ENCODE measurements at places on chromosomes 13 and 19.

GRCh38 chr19:48975947-48976847 lies 11.1 kb downstream of the FTL start:
- DNase-seq: no peak

- no peak for DNase-seq
These were observed 257.2 kb downstream of the DIAPH3 start for GRCh38 chr13:59906413-59907049.

GRCh38 chr13:33472446-33472845 lies 186.9 kb upstream of the STARD13 start:
- DNase-seq: no peak

DNA sequence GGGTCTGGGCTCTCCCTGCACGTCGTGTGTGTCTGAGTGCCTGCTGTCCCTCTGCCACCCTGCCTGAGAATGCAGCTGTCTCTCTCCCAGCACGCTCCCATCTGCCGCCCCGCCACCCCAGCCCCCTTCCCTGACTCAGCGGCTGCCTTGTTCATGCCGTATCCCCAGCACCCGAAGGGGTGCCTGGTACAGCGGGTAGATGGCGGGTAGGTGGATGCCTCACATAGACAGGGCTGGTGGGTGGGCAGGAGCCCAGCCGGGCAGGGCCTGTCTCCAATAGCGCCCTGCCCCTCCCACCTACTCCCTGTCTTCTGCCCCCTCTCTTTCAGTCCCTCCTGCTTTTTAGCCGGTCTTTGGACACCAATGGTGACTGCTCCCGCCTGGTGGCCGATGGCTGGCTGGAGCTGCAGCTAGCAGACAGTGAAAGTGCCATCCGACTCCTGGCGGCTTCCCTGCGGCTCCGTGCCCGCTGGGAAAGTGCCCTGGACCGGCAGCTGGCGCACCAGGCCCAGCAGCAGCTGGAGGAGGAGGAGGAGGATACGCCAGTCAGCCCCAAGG lies 30.3 kb downstream of the DHX34 start:
- DNase-seq: peak; percentile 75

GRCh38 chr13:24834902-24835510 lies 71.0 kb downstream of the RNF17 start:
- no peak for DNase-seq

- no peak for DNase-seq
These were observed 5.8 kb upstream of the TPM4 start for GRCh38 chr19:16070366-16070990.

DNA sequence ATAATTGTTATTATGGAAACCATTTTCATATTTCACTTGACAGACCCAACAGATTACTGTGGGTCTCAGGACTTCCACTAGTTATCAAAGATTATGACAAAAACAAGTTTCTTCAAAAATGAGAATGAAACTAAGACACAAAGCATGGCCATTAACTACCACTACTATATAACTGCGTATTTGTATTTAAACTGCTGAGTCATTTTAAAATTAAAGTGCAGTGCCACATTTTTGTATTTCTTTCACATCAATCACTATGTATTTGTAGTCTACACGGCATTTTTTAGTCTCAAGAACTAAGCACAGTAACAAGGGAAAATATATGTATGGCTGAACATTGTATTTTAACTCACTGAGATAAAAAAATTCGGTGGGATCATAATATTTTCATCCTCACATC lies 10.1 kb upstream of the KLF12 start:
- DNase-seq: no peak

DNA sequence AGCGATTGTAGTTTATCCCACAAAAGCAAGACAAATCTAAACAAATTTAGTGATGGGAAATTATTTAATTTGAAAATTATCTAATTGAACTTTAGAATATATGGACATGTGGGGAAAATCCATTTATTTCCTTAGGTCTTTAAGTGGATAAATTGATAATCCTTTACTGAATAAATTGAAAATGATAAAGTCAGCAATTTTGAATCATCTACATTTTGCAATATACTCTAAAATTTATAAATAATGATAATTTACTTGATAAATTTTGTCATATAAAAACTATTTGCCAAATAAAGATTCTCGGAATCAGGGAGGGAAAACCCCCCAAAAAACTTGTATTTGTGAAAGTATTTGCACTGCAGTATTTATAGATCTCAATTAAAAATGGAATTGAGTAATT lies 875.3 kb upstream of the SLITRK5 start:
- no peak for DNase-seq

GRCh38 chr13:97695684-97696083 lies 257.8 kb upstream of the IPO5 start:
- no peak for DNase-seq

DNA sequence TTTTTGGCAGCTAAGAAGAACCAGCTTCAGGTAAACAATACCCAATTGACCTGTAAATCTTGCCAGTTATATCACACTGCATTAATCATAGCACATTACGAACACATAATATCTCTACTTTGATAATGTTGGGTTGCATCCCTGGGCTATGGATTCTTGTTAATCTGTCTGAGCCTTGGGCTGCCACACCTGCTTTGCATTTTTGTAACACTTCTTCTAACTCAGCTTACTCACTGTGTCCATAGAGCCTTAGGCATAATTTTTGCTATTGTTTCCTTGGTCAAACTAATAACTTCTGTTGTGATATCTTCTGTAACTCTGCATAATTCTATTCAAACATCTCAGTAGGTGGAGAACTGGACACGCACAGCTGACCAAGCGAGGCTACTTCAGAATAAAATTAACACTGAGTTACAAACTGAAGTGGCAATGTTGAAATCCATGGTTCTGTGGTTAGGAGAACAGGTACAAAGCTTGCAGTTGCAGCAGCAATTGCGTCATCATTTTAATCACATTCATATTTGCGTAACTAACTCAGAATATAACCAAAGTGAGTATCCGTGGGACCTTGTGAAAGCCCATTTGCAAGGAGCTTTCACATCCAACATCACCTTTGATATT lies 6.4 kb downstream of the ZNF350 start:
- DNase-seq: no peak

DNA sequence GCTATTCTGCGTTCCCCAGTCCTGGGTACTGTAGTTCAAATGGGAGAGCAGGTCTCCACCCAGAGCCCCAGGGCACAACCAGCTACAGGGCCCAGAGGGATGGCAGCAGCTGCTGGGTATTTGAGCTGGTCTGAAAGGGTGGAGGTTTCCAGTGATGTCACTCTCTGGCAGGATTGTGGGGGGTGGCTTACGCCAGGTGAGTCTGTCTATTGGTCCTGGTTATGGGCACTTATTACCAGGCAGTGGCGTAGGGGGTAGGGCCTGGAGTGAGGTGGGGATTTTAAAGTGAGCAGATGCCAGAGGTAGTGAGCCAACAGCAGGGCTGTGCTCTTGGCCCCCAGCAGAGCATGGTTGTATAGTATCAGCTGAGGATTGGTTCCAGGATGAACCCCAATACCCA lies 6.2 kb downstream of the RPS19 start:
- DNase-seq: no peak

DNA sequence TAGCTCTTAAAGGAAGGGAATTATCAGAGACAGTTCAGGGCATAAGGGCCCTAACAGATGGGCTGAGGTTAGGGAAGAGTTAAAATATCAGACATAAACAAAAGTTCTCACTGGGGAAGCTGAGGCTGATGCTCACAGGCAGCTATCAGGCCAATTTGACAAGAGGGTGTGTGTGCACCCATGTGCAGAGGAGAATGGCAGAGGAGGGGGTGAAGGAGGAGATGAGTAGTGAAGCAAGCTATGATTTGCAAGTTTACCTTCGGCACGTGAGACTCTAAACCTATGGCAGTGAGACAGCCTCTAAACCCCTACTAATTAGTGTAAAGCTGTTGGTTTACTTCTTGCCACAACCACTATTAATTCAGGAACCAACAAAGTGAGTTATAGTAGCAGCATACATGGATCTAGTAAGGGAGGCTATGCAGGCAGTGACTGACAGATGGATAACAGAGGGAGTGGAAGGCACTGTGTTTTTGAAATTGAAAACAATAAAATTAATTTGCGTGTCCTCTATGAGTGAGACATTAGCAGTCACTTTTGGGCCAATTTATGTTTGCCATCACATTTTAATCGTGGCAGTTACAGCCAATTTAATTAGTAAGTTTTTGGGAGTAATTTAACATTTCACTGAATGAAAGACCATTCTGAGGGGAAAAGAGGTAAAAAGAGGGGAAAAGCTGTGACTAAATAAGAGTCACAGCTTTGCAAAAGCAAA lies 99.6 kb upstream of the HTR2A start:
- no peak for DNase-seq

GRCh38 chr19:6564393-6564792 lies 26.6 kb downstream of the CD70 start:
- no peak for DNase-seq

DNA sequence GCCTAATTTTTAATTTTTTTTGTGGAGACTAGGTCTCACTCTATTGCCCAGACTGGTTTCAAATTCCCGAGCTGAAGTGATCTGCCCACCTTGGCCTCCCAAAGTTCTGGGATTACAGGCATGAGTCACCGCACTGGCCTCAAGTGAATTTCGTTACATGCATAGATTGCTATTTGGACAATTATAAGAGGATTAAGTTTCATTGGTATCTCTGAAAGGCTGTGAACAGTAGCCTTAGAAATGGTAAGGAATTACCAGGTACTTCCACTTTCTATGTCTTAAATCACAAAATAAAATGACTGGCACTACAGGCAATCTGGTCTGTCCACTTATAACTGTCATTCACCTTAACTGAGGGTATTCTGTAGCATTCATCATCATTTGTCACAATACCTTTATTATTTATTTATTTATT lies 2.9 kb upstream of the CCDC9 start:
- no peak for DNase-seq

GRCh38 chr13:67421475-67421874 lies 191.3 kb upstream of the PCDH9 start:
- no peak for DNase-seq

- no peak for DNase-seq
These were observed 271.9 kb upstream of the GPC6 start for GRCh38 chr13:92954746-92955145.

GRCh38 chr13:114173745-114174144 lies 5.3 kb upstream of the CFAP97D2 start:
- DNase-seq: no peak

DNA sequence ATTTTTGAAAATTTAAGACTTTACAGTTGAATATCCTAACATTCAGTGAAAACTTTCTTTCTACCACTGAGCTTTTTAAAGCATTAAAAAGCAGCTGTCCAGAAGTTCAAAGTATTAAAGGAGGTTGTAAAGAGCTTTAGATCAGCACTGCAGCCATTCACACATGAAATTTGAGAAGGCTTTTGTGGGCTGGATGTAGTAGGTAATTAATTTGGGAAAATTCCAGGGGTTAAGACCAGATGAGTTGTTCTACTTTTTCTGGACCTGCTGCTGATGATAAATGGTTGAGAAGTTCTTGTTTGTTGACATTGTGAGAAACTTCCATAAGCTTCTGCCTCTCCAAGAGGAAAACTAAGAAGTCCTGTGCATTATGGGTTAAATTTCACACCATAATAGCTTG lies 1779.6 kb upstream of the PRR20A start:
- no peak for DNase-seq

- peak; percentile 65 for DNase-seq
These were observed 617 bp upstream of the IQCN start for GRCh38 chr19:18274781-18275356.

- peak; percentile 96 for DNase-seq
These were observed 104.7 kb downstream of the RGCC start for GRCh38 chr13:41562083-41562482.

All from posterior cingulate gyrus (tissue), 11 donors.